ENCODE measurements at places on chromosomes 12 and 14. TPM values are rescaled to one million over a fixed set of nuclear protein-coding genes. Genes with fewer than 3 reads are reported as not detected.

GRCh38 chr14:21924479-21924878 is 250.9 kb upstream of the OR4E1 start:
- DNase-seq, result no peak

DNA sequence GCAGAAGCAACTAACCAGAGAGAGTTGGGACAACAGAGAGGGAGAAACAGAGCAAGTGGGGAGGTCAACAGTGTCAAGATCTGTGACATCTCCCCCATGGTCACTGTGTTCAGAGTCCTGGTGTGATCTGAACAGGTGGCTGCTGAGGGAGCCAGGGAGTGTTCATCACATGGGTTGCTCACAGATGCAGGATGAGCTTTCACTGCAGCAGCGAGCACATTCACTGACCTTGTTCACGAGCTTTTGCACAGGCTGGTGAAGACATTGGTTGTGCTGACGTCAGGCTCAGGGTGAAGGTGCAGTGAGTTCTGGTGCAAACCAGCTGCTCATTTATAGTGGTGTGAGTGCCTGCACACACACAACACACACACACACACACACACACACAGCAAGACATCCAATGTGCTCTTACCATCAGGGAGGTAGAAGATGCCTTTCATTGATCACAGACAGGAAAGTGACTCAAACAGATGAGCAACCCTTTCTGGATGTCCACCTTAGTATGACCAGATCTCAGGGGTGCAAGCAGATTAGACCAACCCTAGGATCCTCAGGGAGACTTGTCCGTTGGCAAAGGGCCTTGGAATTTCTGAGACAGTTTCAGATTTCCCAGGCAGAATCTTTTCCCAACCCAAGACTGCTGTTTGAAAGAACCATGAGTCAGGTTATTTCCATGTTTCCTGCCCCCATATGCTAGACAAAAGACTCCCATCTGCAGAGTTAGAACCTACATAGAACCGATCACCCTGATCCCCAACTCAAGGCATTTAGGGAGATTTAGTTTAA is 44.3 kb upstream of the OR10AD1 start:
- DNase-seq, result no peak

DNA sequence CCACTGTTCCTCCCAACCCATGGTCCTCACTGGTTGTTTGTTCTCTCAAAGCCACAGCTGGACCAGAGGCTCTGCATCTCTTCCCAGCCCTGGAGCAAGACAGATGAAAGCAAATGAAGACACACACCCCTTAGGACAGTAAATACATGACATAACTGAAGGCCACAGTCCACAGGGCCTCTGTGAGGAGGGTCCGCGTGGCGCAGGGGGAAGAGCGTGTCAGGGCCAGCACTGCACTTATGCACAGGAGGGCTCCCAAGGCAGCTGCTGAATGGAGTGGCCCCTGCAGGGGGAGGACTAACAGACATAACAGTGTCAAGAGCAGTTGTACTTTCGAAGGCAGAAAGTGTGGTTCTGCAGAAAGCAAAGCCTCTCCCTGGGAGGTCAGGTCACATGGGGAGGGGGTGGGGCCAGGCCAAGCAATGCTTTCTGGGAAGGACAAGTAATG is 79.9 kb downstream of the CHGA start:
- no peak for DNase-seq

DNA sequence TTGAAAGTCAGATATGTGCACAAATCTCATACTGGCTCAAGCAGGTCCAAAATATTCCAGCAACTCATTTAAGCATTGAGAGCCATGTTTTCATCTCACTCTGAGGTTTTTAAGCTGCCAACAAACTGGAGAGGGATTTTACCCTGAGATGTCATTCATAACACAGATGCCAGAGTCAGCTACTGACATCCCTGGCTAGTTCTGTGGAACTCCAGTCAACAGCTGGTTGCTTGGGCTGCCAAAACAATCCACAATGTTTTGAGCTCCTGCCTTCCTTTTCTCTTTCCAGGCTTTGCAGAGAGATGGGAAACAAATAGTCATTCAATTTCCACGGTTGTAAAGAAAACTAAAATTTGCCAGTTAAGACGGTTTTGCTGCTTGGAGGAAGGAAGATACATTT is 621.2 kb upstream of the FBXO33 start:
- DNase-seq, result no peak

DNA sequence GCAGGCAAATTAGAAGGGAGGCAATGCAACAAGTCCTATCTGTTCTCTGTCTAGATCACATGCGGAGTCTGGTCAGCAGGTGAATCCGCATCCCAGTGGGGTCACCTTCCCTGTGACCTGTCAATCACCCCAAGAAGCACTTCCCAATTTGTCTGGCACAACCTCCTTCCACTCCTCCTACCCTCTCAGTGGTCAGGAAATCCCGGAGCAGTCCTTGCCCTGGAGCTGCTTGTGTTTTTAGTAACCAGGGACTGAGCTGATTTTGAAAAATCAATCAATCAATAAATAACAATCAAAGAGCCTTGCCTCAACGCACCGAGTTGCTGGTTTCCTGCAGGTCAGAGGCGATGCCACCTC is 572 bp upstream of the ACSS3 start:
- no peak for DNase-seq

Gene HOXC4
- 4.0 TPM for total RNA-seq

Gene CNTN1
- not detected for total RNA-seq

Gene MBD6
- 18.0 TPM for total RNA-seq

DNA sequence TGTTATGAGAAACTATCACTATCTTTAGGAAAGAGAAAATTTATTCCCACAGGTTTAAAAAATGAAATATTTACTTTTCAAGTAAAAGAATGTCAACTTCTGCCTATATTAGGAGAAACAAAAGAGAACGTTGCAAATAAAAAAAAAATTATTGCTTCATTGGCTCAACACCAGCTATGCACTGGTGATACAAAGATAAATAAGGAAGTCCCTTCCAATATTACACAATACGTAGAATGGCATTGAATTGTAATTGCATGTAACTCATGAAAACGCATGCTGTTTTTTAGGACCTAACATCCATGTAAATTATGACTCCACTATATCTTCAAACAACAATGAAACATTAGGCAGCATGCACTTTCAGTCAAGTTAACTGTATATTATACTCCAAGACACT is 56.4 kb upstream of the RERGL start:
- no peak for DNase-seq
